NCI-H1417 treated with DMSO at 0.1 percent for 48 hours (cell line): ENCODE measurements at places on chromosomes 6 and 20.

DNA sequence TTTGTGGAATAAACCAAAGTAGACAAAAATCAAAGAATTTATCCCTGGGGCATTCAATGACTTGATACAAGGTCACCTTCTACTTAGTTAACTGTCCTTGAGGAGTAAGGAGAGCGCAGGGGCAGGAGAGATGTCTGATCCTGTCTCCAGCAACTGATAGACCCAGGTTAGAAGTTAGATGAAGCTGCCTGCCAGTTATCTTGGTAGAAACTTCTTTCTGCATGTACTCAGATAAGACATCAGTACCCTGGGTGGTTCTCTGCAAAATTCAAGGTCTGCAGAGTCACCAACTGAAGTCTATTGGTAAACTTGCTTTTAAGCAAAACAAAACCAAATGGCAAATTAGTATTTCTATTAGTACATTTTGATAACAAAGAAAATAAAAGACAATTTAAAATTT, 2.7 kb downstream of the SGK1 start:
- DNase-seq = no peak

GRCh38 chr6:34718976-34719375, 22.4 kb upstream of the ILRUN start:
- no peak for DNase-seq

DNA sequence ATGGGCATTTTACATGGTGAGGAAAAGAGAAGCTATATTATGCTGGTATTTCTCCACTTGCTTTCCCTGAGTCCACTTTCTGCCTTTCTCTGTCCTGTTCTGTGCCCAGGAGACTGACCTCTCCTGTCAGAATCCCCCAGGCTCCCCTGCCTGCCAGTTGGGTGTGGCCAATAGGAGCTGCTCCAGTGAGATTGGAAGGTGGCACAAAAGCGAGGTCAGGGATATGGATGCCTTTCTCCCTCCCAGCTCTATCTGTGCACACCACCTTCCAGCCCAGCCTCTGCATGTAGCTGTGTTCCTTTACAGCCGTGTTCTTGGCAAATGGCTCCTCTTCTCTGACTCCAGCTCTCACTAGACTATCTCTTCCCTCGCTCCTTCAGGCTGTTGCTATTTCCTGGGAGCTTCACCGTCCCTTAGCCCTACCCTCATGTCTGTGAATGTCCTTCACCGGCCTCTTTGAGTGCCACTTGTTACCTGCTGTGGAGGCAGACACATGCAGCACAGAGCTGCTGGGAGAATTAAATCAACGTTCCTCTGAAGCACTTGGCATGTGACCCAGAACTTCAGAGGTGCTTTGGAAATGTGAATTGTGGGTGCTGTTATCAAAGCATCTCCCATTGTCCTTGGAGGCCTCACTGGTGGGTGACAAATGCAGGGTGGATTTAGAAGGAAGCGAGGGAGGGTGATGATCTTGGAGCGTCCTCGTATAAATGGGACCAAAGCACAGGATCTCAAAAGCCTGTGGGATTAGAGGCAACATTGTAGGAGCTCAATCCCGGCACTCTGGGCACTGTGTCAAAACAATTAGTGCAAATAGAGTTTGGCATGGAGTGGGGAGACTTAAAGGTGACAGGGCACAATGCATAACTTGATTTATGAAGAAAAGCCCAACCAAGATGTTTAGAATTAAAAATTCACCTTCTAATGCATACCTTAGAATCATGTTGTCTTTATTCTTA, 28.9 kb upstream of the RALGAPA2 start:
- DNase-seq = no peak

- no peak for DNase-seq
Observed at GRCh38 chr6:130164251-130164650, 58.5 kb downstream of the SAMD3 start.

GRCh38 chr20:52311209-52311794, 119.7 kb upstream of the ZFP64 start:
- DNase-seq = no peak

- no peak for DNase-seq
Observed at GRCh38 chr6:2229039-2229438, 16.4 kb downstream of the GMDS start.

GRCh38 chr6:137808191-137808590, 58.9 kb upstream of the TNFAIP3 start:
- DNase-seq = no peak

DNA sequence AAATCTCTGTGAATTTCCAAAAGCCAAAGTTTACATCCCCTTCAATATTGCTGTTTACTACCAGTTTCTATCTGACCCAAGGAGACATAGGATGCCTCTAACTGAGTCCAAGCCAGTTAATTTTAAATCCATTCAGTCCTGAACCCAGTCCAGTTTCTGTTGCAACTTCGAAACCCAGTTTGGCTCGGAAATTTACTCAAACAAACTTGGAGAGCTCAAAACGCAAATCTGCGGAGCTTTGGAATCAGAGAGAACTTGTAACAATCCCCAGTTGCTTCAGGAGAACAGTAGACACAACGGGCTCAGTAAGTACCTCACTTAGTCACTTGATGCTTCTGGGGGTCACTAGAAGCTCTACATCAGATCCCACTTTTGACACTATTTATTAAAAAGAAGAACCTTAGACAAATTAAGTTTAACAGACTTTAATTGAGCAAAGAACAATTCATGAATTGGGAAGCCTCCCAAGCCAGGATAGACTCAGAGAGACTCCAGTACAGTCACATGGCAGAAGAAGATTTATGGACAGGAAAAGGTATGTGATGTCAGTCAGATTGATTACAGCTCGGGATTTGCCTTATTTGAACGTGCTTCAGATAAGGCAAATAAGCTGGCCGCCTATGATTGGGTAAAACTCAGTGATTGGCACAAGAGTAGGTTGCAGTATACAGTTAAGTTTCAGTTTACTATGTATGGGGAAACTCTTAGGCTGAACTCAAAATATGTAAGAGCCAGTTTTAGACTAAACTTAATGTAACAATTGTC, 118.0 kb downstream of the RFPL4B start:
- no peak for DNase-seq

GRCh38 chr6:166435574-166435973, 52.8 kb upstream of the MPC1 start:
- DNase-seq = no peak

DNA sequence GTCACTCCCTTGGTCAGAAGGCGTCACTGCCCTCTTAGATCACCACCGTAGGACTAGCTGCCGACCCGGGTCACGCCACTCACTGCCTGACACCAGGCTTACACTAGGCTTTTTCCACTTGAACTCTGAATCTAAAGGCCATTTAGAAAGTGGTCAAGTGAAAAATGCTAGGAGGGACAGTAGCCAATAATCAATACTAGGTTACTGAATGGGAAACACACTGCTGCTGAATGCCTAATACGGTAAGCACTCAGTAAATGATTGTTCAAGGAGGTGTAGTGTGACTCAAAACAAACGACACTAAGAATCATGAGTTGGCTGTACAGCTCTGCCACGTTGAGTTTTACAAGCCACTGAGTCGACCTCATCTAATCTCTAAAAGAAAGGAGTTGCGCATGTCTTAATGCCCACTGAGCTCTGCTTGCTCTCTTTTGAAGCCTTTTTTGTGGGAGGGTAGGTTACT, 760 bp upstream of the IBTK start:
- DNase-seq = peak; percentile 46

DNA sequence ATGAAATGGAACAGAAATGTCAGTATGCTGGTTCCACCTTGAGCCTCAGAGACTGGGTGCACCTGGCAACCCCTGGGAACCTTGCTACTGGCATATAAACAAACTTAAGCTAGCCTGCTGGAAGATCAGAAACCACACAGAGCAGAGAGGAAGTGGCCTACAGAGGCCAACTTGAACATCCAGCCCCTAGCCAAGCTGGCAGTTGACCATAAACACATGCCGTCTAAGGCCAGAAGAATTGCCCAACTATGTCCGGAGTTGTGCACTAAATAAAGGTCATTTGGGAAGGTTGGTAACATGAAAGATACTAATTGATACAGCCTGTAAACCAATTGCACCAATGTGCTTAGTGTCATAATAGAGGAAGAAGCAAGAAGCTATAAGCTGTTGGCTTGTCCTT, 266.6 kb upstream of the BTBD3 start:
- DNase-seq = no peak

GRCh38 chr20:25408890-25409289, 1.4 kb downstream of the GINS1 start:
- no peak for DNase-seq

DNA sequence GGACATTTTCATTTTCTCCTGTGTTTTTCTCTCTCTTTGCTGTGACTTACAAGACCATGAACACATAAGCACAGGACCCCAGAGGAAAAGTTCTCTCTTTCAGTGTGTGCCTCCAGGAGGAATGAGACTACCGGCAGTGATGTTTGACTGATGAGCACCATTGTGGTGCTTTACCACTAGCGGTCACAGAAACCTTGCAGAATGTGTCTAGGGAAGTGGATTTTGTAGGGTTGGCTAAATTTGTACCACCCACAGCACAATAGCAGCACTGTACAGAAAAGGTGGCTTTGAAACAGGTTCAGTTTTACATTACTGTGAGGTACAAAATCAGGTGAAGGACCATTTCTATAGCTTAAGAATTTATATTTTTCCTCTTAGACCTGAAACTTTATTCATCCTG, 301.9 kb upstream of the SUPT3H start:
- DNase-seq = no peak

- no peak for DNase-seq
Observed at GRCh38 chr20:56722042-56722441, 92.9 kb downstream of the TFAP2C start.

- no peak for DNase-seq
Observed at GRCh38 chr6:75711173-75711572, 37.9 kb upstream of the MYO6 start.

DNA sequence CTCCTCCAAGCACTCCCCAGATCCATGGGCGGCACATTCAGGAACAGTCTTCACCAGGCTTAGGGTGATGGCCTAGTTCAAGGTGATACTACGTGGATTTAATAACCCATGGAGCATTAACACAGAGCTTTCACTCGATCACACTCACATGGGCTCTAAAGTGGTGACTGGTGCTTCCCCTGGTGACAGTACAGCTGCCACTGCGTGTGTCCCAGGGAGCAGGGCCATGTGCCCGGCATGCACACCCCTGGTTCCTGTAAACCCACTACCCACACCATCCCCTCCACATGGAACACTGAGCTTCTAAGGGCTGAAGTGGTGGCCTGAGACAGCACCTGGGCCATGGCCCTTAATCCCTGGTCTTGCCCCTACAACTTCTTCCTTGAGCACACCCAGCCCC, 27.8 kb upstream of the APMAP start:
- no peak for DNase-seq

- DNase-seq = no peak
Observed at GRCh38 chr20:24584538-24585356, 115.3 kb downstream of the SYNDIG1 start.

DNA sequence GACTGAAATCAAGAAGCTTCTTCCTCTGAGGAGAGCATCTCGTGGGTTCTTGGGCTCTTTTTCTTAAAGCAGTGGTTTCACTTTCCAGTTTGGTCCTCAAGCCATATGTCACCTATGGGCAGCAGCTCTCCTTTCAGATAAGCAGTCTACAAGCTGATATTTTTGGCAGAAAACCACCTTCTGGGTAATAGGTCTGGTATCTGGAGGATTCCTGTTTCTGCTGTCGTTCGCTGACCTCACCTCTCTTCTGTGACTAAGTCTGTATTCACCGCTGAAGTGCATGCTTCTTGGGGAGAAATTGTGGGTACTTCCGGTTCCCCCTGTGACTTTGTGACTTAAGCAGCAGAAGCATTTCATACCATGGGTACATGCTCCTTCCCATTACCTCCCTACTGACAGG, 193.6 kb downstream of the EDN1 start:
- no peak for DNase-seq

DNA sequence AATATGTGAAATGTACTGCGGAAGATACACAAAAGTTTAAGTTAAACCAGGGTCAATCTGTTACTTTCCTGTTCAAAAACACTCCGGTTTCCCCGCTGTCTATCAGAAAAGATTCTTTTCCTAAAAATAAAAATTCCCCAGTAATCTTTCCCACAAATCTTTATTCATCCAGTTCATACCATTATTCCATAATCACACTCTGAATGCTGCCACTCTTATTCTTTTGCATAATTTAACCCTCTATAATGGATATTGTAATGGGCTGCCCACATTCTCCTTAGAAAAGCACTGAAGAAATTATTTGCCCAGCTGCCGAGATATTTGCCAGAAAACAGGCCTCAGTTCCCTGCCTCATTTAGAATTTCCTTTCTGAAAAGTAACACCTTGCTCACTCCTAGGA, 68.6 kb downstream of the EPHA7 start:
- no peak for DNase-seq

GRCh38 chr20:55947701-55948100, 57.6 kb downstream of the CBLN4 start:
- no peak for DNase-seq

- no peak for DNase-seq
Observed at GRCh38 chr6:167214206-167214605, 56.4 kb upstream of the GPR31 start.

DNA sequence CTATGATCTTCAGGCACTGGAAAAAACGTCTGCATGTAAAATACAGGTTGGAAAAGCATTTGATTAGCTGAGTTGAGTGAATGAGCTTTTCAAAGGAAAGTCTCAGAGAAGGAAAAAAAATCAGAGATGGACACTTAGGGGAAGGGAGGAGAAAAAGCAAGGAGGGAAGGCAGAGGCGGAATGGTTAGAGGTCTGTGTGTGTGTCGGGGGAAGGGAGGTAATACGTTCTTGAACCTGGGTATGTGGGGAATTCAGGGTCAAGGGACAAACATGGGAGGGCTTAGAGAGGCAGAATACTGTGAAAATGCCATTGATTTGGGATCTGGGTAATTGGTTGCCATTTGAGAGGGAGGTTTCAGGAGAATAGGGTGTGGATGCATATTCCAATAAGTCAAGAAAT, 5.1 kb downstream of the PRRT1 start:
- DNase-seq = no peak

DNA sequence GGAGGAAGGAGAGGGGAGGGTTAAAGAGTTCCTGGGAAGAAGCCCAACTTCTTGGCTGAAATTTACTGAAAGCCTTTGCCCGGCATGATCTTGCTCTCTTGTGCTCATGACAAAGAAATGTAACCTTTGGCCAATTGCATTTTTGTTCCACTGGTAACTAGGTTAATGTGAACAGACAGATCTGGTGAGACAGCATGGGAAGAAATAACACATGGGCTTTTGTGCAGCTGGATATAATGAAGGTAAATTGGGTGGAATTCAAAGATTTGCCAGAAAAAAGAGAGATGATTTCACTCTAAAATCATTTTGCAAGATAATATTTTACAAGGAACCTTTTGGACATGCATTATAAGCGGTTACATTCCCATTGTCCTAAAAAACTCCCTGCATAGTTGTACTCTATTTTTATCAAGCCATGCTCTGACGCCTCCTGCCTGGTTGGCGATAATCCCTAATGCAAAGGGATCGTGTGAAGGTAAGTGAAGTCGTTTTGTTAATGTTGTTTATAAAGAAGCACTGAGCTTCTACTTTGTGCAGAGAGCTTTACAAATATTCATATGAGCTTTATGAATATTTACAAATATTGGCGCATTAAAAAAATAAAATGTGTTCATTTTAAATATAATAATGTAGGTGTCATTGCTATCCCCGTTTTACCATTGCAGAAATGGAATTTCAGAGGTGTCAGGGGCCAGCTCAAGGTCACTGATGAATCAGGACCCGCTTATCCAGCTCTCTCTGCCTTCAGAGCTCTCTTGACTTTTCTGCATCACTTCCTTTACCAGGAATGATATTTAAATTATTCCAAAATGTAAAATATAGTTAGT, 161.3 kb upstream of the AGPAT4 start:
- no peak for DNase-seq
